ENCODE measurements at places on chromosomes 3 and 15. TPM values are rescaled to one million over a fixed set of nuclear protein-coding genes. Genes with fewer than 3 reads are reported as not detected.

Gene P2RY13
- not detected for total RNA-seq

Gene PIGZ
- 1.9 TPM for total RNA-seq

Gene CX3CR1
- total RNA-seq, result not detected

Gene CNOT10
- total RNA-seq, result 53.6 TPM

Gene ITGB5
- total RNA-seq, result 81.9 TPM

Gene PLOD2
- total RNA-seq, result 12.7 TPM

Gene FAM162A
- total RNA-seq, result 22.2 TPM

Gene GAP43
- 42.9 TPM for total RNA-seq

Gene IL17RE
- 1.7 TPM for total RNA-seq

Gene CFAP161
- not detected for total RNA-seq

Gene C3orf52
- total RNA-seq, result 22.5 TPM

Gene RHOV
- 0.80 TPM for total RNA-seq

- no peak for DNase-seq
Observed at GRCh38 chr3:155327871-155328270, 34.4 kb upstream of the STRIT1 start.

DNA sequence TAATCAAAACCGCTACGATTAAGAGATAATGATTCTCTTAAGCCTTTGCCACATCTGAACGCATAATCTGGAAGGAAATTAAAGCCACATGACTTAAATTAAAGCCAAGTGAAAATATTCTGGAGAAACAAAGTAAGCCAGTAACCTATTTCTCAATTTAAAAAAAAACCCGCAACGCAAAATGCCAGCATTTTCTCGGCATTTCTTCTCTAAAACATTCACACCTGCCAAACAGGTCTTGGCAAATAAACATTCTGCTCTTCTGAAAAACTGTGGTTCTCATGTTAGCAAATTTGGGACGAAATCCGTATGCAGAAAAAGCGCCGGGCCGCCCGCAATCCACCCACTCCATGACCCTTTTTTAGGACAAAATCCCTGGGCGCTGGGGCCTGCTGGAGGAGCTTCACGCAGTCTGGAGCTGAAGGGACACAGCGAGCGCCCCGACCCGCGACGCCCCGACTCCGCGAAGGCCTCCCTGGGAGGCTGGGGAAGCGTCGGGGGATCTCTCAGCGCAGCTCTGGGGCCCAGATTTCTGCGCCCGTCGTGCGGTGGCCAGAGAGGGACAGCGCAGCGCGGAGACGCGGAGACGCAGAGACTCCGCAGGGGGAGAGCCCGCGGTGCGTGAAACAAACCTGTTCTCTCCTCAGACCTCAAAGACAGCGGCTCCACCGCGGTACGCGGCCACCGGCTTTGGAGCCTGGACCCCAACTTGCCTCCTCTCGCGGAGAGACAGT lies 471 bp downstream of the NKIRAS1 start:
- no peak for DNase-seq

DNA sequence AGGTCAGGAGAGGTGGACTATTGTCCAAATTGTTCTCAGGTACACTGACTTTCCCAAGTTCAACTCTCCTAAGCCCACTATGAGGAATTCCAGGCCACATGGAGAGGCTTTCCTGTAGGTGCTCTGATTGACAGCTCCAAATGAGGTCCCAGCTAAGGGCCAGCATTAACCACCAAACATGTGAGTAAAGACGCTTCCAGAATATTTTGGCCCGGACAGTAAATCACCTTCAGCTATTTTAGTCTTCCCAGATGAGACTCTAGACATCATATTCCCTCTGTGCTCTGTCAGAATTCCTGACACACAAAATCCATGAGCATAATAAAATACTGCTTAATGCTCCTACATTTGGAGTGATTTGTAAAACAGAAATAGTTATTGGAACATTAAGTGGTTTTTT lies 135.5 kb downstream of the TGFBR2 start:
- DNase-seq, result no peak

DNA sequence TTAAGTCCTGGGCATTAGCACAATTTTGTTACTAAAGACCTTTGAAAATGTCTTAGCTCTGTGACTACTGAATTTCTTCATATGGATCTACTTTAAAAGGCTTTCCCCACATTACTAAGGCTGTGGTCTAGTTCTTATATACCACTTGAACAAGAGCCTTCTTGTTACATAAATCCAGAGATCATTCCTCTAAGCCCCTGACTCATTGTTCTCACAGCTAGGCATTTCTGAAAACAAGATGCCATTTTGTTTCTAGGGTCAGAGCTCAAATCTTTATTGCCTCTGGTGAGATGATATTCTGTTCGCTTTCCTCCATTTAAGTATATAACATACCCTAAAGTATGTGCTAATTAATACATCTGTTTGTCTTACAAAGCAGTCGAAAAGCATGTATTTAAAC lies 29.8 kb upstream of the LPP start:
- no peak for DNase-seq

- DNase-seq, result no peak
Observed at GRCh38 chr15:76286271-76286879, 24.9 kb downstream of the ETFA start.

DNA sequence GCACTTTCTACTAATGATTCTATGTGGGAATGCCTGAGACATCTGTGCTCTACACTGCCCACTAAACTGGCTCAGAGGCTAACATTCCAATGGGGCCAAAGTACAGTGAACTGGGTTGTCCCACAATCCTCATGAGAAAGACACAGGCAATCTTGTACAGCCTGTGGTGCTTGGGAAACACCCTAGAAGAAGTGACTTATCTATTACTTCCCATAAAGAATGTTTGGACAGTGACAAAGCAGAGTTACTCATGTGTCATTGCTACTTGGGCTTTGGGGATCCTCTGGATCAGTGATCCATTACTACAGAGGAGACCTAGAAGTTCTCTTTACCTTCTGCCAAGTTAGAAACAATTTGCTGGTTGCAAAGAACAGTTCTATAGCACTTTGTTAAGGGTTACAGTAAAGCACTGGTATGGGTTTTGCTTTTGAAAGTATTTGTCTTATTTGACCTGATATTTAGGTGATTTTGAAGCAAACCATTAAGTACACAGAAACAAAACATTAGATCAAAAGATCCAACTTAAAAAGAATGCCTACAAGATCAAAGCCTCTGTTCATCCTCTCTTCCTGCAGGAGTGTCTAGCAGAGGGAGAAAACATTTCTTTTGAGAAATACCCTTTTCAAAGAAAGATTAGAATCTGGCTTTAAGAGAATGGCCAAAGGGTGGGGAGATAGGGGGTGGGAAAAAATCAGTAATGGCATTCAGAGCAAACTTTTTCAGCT lies 75.8 kb downstream of the CTNNB1 start:
- no peak for DNase-seq

- DNase-seq, result no peak
Observed at GRCh38 chr15:47754312-47754711, 37.0 kb downstream of the SEMA6D start.

DNA sequence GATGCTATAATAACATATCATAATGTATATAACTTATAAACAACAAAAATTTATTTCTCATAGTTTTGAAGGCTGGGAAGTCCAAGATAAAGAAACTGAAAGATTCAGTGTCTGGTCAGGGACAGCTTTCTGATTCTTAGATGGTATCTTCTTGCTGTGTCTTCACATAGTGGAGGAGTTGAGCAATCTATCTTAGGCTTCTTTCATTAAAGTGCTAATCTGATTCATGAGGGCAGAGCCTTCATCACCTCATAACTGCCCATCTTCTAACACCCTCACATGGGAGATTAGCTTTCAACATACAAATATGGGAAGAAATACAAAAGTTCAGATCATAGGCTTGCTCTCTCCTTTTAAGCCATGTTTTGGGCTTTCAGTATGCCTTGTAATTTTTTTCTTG lies 774.8 kb upstream of the EPHA6 start:
- no peak for DNase-seq

DNA sequence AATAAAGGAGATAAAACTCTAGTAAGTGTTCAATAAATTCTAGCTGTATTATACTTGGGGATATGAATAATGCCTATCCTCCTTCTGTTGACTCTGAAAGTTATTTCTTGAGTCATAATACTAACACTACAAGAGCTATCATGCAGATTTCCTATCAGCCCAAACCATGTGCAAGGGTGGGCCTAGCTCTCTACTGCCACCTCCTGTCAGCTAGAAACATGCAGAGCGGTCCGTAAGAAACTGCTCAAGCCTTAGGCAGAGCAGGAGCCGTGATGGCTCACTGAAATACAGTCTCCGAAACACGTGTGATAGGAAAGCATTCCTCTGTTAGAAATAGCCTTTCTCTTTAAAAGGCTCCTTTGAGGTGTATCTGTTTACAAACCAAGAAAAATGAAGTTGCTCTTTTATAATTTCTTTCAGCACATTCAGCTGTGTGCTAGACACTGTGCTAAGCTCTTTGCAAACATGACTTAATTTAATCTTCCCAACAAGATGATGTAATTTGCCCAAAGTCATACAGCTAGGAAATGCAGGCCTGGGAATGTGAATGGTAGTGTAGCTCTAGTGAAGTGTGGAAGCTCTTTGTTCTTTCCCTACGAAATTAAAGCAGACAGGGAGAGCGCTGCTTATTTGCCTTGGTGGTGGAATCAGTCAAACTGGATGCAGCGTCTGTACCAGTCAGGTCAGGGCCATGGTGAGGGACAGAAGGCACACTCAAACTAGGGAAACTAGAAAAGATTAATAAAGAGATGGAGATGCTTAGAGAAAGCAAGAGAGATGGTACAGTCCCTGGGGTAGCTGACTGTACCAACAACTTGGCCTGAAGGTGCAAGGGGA lies 43.1 kb downstream of the MTHFS start:
- DNase-seq, result peak; percentile 65

DNA sequence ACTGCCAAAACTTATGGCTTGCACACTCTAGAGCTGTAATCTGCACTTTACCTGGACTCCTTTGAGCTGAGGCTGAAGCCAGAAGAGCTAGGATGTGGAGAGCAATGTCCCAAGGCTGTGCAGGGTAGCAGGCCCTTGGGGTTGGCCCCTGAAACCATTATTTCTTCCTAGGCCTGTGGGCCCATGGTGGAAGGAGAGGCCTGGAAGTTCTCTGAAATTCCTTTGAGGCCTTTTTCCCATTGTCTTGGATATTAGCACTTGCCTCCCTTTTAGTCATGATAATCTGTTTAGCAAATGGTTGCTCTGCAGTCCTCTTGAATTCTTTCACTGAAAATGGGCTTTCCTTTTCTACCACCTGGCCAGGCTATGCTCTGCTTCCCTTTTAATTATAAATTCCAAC lies 102.0 kb upstream of the SGO1 start:
- no peak for DNase-seq

DNA sequence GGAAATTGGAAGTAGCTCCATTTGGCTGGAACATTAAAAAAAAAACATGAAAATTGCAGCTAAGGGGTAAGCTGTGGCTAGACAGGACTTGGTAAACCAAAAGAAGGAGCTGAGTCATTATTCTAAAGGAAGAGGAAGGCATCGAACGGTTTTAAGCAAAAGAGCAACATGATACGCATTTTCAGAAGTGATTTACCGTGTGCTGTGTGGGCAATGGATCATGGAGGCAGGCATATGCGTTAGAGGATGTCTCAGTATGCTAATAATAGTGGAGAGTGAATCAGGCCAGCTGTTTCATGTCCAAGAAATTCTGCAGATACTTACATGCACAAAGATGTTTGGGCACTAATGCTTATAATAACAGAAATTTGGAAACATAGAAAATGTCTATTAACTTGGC lies 409.1 kb upstream of the ATP11B start:
- no peak for DNase-seq

DNA sequence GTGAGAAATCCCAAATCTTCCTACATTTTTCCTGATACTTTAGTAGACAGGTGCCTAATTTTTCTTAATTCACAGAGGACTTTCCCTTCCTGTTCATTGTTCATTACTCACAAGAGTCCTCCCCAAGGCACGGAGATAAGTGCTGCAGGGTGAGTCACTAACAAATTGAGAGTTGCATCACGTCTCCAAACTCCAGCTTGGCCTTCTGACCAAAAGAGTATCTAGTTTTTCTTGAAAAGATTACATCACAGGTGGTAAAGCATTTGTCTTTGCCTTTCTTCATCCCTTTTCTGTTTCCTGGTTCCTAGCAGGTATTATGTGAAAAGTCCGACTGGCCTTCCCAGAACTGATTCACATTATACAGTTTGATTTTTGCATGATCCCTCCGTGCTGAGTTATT lies 24.9 kb upstream of the RASGRP1 start:
- no peak for DNase-seq

GRCh38 chr15:52658955-52659354 lies 20.2 kb downstream of the ATOSA start:
- DNase-seq, result no peak

DNA sequence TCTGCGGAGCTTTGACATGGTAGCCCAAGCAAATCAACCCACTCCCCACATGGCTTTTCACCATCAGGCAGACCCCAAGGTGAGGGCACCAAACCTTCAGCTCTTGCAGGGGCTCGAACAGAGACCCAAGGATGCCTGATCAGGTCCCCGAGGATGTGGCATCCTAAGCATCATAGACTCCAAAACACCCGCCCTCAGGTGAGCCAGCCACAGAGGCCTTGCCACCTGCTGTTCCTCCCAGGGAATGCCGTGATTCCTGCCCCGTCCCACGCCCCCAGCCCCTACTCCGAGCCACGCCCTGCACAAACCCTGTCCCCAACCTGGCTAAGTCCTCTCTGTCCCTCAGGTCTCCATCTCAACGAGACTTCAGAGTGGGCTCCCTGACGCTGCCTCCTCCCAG lies 34.7 kb upstream of the SLC41A3 start:
- no peak for DNase-seq

DNA sequence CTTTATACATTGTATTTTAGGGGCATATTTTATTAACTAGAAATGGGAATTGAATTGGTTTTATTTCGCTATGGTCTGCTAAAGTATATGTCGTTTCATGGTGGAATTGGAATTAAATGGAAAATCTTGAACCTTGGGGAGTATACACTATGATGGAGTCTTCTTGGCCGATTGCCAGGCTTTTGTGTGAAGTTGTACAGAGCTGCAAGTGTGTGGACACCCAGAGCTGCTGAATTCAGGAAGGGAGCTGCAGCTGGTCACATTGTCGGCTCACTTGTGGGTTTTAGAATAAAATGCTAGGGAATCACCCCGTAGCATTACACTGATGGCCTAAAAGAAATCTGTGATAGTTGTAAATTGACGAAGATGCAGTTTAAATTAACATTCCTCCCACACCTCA lies 35.1 kb downstream of the USP3 start:
- no peak for DNase-seq

Measured in neural crest cell (in vitro differentiated cells).